ENCODE measurements at places on chromosomes 6 and 20.

- no peak for DNase-seq
Observed at GRCh38 chr6:3540253-3540820, 83.5 kb upstream of the SLC22A23 start.

DNA sequence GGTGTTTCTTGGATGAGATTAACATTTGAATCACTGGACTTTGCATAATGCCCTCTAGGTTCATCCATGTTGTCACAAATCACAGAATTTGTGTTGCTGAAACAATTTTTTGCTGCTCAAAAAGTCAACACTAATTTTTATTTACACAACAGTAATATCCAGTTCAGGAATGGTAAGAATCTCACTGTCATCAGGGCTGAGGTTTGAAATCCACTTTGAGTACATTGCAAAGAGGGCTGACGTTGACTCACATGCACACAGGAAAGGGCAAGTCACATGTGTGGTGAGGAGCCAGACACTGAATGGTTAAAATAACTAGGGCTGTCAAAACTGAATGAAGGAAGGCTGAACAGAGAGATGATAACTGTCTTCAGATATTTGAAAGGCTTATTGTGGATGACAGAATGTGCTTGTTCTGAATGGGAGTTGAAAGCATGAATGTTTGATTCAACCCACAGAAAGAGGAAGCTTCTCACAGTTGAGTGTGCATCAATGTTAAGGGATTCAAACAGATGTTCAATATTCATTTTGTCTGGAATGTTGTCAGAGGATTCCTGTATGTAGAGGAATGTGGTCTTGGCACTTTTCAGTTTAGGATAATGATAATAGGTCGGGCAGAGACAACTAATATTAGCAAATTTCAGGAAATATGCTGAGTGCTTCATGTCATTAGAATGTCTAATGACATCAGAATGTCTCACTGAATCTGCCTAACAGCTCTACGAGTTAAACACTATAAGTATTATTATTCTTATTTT, 3.6 kb upstream of the ADGRG6 start:
- DNase-seq: peak; percentile 66

- DNase-seq: no peak
Observed at GRCh38 chr6:149334201-149334600, 16.7 kb downstream of the TAB2 start.

- peak; percentile 65 for DNase-seq
Observed at GRCh38 chr6:121694389-121694788, 258.9 kb downstream of the GJA1 start.

DNA sequence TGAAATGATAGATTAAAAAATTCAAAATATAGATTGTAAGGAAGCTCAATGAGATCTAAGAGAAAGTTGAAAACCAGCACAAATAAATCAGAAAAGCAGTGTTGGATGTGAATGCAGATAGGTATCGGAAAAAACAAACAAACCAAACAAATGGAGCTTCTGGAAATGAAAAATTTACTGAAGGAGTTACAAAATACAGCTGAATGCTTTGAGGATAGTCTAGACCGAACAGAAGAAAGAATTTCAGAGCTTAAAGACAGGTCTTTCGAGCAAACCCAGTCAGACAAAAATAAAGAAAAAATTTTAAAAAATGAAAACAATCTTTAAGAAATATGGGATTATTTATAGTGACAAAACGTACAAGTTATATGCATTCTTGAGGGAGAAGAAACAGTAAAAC, 146.7 kb downstream of the FAM83B start:
- DNase-seq: no peak

DNA sequence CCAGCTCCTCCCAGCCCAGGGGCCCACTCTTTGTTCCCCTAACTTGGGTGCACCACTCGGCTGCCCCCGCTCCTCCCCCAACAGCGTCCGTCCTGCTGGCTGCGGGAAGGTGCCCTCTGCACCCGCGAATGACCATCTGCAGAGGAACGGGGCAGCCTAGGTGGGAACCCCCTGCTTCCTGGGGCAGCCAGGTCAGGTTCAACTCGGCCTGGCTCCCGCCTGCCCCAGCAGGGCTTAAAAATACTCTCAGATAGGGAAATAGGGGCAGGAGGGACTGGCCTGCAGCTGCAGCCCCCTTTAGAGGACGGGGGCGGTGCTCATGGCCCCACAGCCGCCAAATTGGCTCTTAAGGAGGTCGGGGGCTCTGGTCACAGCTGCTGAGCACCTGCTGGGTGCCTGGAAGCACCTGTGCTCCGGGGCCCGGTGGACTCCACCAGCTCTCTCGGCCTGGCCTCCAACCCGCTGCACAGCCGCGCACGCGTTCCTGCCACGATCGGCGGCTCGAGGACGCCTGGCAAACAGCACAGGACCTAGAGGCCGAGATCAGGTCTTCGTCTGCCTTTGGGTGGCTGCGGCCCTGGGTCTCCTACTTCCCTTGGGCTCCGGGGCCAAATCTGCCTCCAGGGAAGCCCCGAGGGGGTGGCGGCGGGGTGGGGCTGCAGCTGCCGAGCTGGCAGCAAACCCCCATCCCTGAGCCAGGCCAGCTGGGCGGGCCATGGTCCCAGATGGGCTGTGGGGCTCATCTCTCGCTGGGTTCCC, 700 bp upstream of the LAMA5 start:
- DNase-seq: no peak

- no peak for DNase-seq
Observed at GRCh38 chr6:11942185-11942864, 69.8 kb upstream of the HIVEP1 start.

GRCh38 chr20:48959899-48960550, 38.5 kb downstream of the ARFGEF2 start:
- no peak for DNase-seq

DNA sequence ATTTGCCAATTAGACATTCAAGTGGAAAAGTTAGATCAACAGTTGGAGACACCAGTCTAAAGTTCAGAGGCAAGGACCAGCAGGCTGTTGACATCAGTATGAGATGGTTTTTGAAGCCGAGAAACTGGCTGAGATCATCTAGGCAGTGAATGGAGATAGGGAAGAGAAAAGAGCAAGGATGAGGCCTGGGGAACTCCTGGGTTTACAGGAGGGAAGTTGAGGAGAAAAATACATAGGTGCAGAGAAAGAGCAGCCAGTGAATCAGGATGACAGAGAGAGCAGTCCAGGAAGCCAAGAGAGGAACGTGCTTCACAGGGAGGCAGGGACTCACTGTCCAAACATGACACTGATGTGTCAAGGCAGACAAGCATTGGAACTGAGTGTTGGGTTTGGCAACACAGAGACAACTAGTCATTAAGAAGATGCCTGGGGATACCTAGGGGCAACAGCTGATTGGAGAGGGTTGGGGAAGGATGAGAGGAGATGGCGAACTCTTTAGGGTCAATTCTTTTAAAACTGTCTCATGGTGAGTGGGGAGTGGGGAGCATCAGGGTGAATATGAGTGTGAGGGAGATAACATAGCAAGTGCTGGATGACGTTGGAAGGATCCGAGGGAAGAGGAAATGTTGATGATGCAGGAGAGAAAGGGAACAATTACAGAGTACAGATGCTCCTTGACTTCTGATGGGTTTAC, 13.2 kb upstream of the SALL4 start:
- DNase-seq: no peak

- no peak for DNase-seq
Observed at GRCh38 chr20:32404017-32404416, 45.9 kb downstream of the ASXL1 start.

DNA sequence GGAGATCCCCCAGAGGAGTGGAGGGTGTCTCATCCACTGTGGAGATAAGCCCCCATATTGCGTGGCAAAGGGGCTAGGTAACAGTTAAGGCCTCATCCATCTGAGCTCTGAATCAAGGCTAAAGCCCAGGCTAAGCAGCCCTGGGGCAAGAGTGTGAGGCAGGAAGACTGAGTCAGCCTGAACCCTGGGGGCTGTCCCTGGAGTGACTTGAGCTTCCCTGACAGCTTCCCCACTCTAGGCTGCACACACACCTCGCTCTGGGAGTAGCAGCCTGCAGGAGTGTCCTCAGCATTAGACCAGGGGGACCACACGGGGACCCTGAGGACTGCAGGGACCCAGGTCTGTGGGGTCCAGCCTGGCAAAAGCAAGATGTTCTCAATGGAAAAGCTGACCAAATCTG, 27.9 kb downstream of the UBD start:
- DNase-seq: no peak

GRCh38 chr20:50799176-50799889, 4.5 kb downstream of the BCAS4 start:
- peak; percentile 64 for DNase-seq

GRCh38 chr6:107179004-107179403, 63.7 kb upstream of the BEND3 start:
- DNase-seq: no peak

DNA sequence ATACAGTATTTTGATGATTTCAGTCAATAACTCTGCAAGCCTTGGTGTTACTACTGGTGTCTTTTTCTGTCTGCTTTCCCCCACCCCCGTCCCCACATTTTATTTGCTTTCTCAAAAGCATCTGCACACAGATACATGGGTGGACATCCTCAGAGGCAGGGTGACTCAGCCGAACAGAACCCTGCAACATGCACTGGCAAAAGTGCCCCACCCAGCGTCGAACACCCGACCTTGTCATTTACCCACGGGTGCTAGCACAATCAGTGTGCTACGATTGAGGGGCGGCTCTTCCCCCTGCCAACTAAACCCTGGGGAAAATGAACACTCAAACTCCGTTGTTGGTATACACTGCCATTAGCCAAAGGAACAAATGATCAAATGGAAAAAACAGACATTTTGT, 115.9 kb upstream of the NAA20 start:
- DNase-seq: no peak

DNA sequence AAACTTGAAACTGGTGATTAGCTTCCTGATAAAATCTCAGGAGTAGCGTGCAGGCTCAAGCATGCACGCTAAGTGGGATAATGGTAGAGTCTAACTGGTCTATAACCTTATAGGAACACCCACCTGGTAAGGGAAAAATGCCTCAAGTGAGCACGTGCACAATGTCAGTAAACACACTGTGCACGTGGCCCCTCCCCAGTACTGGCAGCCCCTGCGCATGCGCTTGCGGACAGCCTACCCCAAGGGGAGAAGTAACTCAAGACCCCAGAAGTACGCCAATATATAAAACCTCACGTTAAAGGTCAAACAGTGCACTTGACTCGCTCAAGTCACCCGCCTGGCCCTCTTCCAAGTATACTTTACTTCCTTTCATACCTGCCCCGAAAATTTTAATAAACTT, 23.1 kb upstream of the DOK5 start:
- DNase-seq: no peak

DNA sequence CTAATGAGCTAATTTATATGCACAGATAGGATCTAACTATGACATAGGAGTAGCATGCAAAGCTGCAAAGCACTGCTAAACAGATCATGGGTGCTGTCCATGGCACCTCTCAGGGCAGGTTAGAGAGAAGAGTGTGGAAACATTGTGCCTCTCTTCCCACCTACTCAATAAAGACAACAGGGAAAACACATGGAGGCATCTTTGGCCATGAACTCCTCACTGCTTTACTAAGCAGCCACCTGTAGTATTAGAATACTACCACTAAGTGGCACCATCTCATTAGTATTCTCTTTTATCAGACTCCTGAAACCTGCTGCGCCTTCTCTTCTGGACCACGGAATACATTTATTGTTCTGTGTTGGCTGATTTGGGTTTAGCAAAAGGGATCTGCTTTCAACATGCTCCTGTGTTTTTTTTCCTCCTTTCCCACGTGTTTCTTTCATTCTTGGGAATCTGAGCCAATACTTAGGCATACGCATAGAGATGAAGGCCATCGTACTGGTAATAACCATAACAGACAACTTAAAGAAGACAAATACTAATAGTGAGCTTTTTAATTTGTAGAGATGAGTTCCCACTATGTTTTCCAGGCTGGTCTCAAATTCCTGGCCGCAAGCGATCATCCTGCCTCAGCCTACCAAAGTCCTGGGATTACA, 9.4 kb upstream of the HDDC2 start:
- peak; percentile 17 for DNase-seq

GRCh38 chr6:140773276-140773675, 1359.4 kb upstream of the GJE1 start:
- peak; percentile 17 for DNase-seq

DNA sequence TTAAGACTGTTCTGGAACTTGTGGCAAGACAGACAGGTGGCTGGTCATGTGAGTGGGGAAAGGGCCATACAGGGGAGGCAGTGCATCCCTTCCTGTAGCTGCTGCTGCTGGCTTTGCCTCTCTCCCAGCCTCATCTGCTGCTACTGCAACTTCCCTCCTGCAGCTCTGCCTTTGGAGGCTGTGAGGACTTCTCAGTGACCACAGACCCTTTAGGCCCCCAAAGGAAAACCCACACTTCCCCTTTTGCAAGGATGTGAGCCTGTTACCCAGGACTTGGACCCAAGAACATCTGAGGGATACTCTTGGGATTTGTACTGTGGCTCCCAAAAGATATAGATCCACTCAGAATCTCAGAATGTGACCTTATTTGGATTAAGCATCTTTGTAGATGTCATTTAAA, 91.0 kb downstream of the TMEM170B start:
- no peak for DNase-seq

- no peak for DNase-seq
Observed at GRCh38 chr6:104682722-104683643, 176.7 kb downstream of the HACE1 start.

DNA sequence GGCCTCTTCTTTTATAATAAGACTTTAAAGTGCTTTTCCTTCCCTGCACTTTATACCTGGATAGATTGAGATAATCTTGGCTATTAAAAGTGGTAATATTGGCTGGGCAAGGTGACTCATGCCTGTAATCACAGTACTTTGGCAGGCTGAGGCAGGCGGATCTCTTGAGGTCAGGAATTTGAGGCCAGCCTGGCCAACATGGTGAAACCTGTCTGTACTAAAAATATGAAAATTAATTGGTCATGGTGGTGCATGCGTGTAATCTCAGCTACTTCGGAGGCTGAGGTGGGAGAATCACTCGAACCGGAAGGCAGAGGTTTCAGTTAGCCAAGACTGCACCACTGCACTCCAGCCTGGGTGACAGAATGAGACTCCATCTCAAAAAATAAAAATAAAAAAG, 197.1 kb upstream of the RGS17 start:
- no peak for DNase-seq

GRCh38 chr6:36666826-36667591, 11.5 kb upstream of the CDKN1A start:
- DNase-seq: peak; percentile 76

DNA sequence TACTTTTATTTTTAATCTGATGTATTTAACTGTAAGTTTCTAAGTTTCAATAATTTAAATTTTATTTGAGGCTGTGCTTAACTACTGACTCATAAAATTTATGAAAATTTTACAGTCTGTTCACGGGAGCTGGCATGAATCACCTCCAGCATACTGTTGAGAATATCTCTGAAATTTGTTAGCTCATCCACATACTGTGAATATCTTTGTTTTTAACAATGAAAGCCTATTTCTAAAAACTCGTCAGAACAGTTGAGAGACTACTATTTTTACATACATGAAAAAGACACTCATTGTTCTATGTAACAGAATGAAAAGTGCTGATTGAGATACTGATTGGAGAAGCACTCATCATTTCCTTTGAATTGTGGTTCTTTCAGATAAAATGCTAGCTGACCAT, 749.3 kb downstream of the TENT5A start:
- DNase-seq: no peak

DNA sequence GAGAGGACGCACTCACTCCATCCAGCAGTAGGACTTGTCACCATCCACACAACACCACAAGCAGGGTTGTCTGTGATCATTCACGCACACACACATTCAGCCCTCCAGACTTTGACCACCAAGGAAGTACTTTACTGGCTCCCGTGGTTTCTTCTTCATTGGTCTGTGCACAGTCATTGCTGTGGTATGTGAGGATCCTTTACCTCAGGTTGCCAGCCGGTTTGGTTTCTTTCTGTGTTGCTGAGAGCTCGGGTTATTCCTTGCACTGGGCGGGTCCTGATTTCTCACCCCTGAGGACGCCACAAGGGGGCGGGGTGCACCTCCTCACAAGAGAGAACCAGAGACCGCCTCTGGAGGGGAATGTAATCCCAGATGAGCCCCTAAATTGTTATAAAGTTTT, 11.2 kb downstream of the SLC35A1 start:
- DNase-seq: no peak
